ENCODE measurements at places on chromosomes 4 and X.

DNA sequence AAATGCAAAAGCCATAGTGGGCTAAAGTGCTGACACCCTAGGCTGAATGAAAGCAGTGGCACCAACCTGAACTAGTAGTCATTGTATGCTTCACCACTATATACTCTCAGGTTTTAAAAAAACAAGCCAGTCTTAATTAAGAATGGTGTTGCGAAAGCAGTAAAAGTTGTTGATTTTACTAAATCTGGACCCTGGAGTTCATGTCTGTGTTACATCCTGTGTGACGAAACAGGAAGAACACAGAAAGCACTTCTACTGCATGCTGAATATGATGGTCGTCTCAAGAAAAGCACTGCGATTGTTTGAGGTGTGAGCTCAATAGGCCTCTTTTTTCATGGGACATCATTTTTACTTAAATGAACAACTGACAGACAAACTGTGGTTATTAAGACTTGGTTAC is 24.2 kb upstream of the GDPD2 start:
- DNase-seq = no peak

- DNase-seq = no peak
Measured at GRCh38 chrX:78653118-78653822, 5.9 kb downstream of the RTL3 start.

- DNase-seq = no peak
Measured at GRCh38 chr4:176760471-176760870, 32.3 kb downstream of the VEGFC start.

DNA sequence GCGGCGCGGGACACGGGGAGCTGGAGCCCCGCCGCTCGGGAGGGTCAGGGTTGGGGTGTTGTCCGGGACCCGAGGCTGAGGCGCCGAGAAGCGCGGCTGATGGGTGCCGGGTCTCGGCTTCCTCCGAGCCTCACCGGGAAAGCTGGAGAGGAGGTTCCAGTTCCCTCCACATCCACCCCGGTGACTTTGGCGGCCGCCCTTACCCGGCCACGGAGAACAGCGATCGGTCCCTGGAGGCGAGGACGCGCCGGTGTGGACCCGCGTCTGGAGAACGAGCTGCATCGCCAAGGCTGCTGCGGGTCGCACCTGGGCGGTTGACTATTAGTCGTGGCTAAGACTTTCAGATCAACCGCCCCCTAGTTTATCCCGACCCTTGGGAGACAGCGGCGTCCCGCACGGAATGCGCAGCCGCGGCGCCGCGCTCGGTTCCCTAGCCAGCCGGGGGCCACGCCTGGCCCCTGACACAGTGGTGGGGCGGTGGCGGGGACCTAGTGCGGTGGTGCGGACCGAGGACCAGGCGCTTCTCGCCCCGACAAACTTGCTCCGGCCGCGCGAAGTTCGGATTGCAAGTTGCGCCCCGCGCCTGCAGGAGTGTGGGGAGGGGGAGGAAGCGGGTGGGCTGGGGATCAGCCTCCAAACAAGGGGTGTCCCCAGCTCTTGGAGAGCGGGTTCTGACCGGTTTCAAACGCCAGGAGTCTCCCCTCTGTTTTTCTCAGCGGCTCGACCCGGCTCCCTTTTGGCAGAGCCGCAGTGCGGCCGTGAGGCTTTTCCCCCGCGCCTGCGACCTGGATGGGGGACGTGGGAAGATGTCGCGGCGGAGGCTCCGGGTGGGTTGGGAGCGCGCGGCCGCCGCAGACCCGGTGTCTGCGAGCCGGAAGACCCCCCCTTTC is 568 bp downstream of the FHDC1 start:
- DNase-seq = no peak

- no peak for DNase-seq
Measured at GRCh38 chr4:146957237-146957636, 11.6 kb upstream of the TTC29 start.

DNA sequence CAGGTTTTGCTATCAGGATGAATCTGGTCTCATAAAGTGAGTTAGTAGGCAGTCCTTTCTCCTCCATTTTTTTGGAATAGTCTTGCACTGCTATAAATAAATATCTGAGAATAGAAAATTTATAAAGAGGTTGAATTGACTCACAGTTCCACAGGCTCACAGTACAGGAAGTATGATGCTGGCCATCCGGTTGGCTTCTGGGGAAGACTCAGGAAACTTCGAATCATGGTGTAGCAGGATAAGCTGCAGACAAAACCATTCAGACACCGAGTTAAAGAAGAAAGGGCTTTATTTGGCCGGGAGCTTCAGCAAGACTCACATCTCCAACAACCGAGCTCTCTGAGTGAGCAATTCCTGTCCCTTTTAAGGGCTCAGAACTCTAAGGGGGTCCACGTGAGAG is 348.2 kb downstream of the KCTD8 start:
- no peak for DNase-seq

DNA sequence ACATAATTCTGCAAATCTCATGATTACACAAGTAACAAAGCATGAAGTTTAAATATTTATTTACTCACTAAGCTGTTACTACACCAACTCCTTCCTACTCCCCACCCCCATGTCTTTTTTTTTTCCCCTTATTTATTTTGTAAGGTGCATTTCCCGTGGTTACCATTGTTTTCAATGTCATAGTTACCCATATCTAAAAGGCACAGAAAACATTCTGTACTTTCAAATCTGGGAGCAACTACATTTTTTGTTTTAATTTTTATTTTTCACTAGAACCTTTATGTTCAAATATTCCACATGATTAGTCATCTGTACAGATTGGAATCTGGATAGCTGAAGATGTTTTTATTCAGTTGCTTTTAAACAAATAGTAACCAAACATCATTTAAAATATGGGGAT is 62.8 kb downstream of the PPP3CA start:
- DNase-seq = no peak

DNA sequence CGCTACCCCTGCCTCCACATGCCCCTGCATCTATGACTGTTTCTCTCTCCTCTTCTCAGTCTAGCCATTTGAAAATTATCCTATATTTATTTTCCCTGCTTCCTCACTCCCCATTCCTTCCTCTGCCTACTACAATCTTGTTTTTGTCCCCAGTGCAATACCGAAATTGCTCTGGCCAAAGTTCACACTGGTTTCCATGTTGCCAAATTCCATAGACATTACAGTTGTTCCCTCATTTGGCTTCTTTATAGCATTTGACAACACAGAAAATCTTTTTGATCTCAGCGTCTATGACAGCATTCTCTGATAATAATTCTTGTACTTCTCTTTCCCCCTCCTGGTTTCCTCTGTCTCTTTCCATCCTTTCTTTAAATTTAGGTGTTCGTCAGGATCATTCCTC is 99.4 kb downstream of the GPR82 start:
- no peak for DNase-seq

- DNase-seq = peak; percentile 42
Measured at GRCh38 chrX:135112096-135112729, 8.1 kb downstream of the ETDB start.

GRCh38 chr4:4870576-4871241 is 11.2 kb downstream of the MSX1 start:
- no peak for DNase-seq

GRCh38 chr4:112288455-112288854 is 2.8 kb upstream of the TIFA start:
- peak; percentile 10 for DNase-seq

GRCh38 chr4:162059656-162060055 is 104.1 kb downstream of the FSTL5 start:
- no peak for DNase-seq

- DNase-seq = no peak
Measured at GRCh38 chr4:177281351-177281909, 28.2 kb upstream of the NEIL3 start.

DNA sequence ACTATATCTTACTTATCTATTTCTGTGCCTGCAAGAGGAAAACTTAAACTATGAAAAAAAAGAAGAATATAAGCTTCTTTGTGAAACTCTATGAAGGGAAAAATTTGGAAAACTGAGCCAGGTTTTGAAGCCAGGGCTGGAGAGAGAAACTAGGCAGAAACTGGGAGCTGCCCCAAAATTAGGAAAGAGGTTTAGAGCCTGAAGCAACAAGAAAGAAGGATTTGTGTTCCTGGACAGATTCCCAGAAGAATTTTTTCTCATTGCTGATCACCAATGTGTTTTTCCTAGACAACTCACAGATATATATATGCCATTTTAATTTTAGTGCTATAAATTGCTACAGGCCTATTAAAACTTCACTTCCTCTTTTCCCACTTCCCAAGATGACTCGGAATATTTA is 245.0 kb upstream of the GEMIN8 start:
- no peak for DNase-seq

GRCh38 chr4:16794816-16795445 is 103.5 kb downstream of the LDB2 start:
- no peak for DNase-seq

DNA sequence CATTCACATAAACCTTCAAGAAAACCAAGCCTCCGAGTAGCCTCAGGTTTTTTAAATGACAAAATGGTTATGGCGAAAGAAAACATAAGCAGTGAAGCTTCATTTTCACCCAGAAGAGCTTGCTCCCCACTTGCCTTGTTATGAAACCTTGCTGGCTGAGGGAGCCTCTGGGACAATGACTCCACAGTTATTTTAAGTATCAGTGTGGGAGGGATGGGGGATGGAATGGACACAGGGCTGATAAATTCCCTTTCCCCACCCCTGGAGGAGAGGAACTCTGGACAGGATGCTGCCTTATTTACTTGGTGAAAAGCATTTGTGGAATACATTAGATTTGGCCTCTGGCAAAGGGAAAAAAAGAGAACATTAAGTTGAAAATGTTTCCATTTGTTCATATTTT is 220.7 kb upstream of the CNKSR2 start:
- DNase-seq = no peak

DNA sequence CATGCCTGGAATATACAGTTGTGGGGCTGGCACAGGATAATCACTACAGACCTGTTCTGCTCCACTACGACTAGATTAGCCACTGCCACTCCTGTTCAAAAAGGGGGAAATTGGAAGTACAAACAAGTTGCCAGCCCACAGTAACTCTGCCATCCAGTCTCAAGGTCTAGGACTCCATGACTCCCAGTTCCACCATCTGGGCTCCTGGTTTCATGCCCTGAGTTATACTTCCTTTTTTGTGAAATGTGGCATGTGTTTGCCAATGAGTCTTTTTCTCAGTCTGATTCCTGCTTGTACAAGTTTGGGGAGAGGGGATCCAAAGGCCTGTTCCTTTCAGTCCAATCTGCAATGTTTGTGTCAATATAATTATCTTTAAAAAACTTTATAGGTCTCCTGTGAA is 1.0 kb upstream of the BLOC1S4 start:
- DNase-seq = no peak

DNA sequence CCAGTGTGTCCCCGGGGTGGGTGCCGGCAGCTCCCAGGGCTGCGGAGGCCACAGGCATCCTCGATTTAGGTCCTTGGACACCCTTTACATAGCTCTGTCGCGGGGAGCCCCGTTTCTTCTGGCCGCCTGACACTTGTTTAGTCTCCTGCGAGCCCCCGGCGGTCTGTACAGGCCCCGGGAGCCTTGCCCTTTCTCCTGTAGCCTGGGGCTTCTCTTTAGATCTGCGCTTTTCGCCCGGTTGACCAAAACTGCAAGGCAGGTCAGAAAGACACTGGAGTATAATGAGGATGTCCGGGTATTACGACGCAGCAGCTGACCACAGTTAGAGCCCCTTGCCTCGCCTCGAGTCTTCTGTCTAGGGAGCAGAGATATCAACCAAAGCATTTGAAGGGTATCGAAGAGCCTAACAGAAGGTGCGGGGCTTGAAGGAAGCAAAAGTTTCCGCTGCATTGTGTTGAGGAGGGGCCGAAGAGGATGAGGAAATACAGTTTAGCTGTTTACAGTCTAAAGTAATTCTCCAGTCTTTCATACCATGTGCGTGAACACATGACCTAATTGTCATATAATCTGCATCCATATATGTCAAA is 479 bp downstream of the BRCC3 start:
- DNase-seq = no peak

GRCh38 chrX:150182161-150182560 is 181.0 kb upstream of the MAMLD1 start:
- DNase-seq = no peak

GRCh38 chrX:101419489-101419888 is 11.5 kb downstream of the HNRNPH2 start:
- no peak for DNase-seq

- DNase-seq = no peak
Measured at GRCh38 chr4:66097218-66097617, 426.9 kb upstream of the EPHA5 start.

GRCh38 chr4:20418861-20419451 is 167.3 kb downstream of the SLIT2 start:
- no peak for DNase-seq

- no peak for DNase-seq
Measured at GRCh38 chr4:124686279-124686678, 26.3 kb downstream of the ANKRD50 start.

- no peak for DNase-seq
Measured at GRCh38 chr4:41964401-41964800, 17.2 kb upstream of the DCAF4L1 start.

DNA sequence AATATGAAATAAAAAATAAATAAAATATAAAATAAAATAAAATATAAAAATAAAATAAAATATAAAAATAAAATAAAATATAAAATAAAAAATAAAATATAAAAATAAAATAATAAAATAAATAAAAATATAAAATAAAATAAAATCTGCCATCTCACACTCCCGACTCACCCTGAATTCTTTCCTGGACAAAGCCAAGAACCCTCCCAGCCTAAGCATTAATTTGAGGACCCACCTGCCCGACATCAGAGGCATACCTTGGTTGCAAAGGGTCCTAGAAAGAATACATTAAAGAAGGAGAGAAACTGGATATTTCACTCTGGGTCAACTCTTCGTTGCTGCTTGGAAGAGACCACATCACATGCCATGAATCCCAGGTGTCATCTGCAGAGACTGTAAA is 138.3 kb downstream of the CRLF2 start:
- no peak for DNase-seq

- DNase-seq = no peak
Measured at GRCh38 chr4:123579961-123580360, 183.4 kb downstream of the SPRY1 start.

DNA sequence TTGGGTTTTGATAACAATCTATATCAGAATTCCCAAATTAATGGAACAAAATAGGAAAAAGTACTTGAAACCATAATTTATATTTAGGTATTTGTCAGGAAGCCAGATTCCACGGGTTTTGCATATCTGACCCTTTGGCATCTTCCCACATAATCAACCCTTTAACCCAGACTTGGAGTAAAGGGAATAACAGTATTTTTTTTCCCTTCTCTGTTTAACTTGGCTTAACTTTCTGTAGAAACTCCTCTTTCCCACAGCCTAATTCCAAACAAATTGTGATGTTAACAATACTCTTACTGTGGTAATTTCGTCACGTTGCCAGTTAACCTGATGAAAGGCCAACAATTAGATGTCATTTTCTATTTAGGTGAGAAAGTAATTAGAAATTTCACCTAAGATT is 49.4 kb upstream of the GUCY1A1 start:
- DNase-seq = no peak

- no peak for DNase-seq
Measured at GRCh38 chr4:183405303-183405702, 39.1 kb upstream of the CDKN2AIP start.

GRCh38 chr4:183788308-183788905 is 116.7 kb upstream of the STOX2 start:
- DNase-seq = no peak

GRCh38 chrX:97936296-97936695 is 1052.6 kb downstream of the RPA4 start:
- no peak for DNase-seq

Data from T-helper 1 cell (primary cell).